ENCODE measurements at places on chromosomes 5 and 9.

DNA sequence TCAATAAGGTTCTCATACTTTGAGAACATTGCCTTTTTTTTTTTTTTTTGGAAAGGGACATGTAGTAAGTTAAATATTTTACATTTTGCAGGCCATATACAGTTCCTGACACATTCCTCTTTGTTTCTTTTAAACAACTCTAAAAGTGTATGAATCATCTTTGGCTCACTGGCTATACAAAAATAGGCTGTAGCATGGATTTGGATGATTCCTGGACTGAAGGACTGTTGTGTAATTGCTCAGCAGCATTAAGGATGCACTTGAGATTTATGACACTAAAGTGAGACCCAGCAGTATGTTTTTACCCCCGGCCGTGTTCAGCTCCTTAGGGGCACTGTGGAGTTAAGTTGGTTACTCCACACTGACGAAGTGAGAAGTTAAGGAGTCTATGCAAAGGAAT, 41.3 kb downstream of the VPS13A start:
- no peak for DNase-seq

- DNase-seq: no peak
Measured at GRCh38 chr5:126192226-126192625, 231.0 kb upstream of the GRAMD2B start.

- DNase-seq: no peak
Measured at GRCh38 chr5:115920171-115920725, 42.0 kb upstream of the LVRN start.

DNA sequence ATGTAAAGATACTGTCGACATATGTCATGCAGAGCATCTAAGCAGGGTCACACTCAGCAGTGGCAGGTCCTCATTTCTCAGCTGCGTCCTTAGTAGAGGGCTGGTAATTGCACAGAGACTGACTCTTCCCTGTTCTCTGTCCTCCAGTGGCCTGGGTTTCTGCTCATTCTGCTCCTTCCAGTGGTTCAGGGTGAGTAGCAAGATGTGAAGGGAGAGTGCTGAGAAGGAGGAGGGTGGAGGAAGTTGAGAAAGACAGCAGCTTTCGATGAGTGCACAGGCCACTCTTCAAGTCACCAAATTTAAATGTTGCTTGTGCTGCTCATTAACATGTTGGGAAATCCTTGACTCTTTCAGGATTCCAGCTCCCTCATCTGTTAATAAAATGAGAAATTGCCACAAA, 203.9 kb downstream of the FBXL7 start:
- no peak for DNase-seq

DNA sequence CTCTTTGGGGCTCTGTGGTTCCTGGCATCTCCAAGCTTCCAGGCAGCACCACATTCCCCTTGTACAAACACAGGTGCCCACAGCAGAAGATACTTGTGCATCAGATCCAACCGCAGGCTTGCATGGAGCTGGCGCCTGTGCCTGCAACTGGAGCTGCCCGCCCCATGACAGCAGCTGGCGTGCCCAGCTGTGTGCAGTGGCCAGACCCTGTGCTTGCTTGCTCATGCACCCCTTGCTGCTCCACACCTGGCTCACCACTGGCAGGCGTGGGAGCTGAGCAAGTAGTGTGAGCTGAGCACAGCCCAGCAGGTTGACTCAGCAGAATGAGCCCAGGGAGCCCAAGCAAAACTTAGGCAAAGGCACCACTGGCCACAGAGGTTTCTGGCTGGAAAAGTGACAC, 84.4 kb upstream of the STARD4 start:
- no peak for DNase-seq

GRCh38 chr9:127133739-127134167, 11.3 kb upstream of the ANGPTL2 start:
- DNase-seq: no peak

- DNase-seq: no peak
Measured at GRCh38 chr5:123914333-123914732, 402.4 kb downstream of the CSNK1G3 start.

GRCh38 chr5:155898284-155898683, 428.7 kb upstream of the SGCD start:
- DNase-seq: no peak

DNA sequence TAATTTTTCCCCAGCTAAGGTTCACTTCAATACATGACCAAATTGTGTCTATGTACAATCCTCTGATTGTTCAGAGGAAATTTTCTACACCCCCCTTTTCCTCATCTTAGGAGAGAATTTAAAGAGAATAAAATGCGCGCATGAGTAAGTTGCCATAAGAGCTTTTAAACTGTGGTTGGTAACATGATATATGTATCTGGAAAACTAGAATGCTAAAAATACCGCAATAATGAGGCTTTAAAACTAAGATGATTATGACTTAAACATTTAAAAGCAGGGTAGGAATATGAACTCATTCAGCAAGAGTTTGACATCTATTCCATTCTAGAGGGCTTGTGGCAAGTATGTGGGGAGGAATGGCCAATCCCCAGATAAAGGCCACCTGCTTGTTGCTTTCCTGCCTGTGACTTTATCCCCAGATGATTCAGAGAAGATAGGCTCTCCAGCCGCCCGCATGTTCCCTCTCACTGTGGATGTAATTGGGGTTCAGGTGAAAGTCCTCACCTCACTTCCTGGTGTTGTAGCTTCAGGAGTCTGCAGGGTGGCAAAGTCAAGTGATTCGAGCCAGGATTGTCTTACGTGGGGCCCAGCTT, 26.5 kb upstream of the BASP1 start:
- DNase-seq: no peak

- DNase-seq: no peak
Measured at GRCh38 chr5:68408345-68408871, 192.9 kb downstream of the PIK3R1 start.

DNA sequence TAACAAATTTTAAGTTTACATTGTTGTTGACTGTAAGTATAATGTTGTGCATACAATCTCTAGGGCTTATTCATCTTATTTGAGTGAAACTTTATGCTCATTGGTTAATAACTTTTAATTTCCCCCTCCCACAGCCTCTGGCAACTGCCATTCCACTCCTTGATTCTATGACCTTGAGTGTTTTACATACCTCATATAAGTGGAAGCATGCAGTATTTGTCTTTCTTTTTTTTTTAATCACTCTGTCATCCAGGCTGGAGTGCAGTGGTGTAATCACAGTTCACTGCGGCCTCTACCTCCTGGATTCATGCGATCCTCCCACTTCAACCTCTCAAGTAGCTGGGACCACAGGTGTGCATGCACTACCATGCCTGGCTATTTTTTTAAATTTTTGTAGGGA, 83.9 kb downstream of the KCTD16 start:
- no peak for DNase-seq

GRCh38 chr9:81045658-81046057, 643.7 kb downstream of the TLE1 start:
- DNase-seq: no peak
